ENCODE measurements at places on chromosomes 13 and 19.
A peak's percentile ranks its signal among the peaks of the same experiment; 100 is the strongest.

- DNase-seq, result no peak
Measured at GRCh38 chr19:38035515-38036495, 128.8 kb downstream of the SIPA1L3 start.

DNA sequence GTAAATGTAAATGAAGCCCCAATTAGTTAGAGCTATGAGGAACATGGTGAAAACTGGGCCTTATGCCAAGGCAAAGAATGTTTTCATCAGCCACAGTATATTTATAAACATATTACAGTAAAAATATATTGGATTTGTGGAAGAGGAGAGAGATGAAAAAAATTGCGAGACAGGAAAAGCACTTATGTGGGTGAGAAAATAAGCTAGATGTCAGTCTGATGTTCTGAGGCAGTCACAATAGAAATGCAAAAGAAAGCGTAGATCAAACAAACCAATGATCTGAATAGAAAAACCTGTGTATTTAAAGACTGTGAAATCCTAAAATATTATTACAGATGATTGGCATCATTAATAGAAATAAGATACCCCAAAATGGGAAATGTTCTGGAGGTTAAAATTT is 1332.5 kb downstream of the SLITRK5 start:
- no peak for DNase-seq

DNA sequence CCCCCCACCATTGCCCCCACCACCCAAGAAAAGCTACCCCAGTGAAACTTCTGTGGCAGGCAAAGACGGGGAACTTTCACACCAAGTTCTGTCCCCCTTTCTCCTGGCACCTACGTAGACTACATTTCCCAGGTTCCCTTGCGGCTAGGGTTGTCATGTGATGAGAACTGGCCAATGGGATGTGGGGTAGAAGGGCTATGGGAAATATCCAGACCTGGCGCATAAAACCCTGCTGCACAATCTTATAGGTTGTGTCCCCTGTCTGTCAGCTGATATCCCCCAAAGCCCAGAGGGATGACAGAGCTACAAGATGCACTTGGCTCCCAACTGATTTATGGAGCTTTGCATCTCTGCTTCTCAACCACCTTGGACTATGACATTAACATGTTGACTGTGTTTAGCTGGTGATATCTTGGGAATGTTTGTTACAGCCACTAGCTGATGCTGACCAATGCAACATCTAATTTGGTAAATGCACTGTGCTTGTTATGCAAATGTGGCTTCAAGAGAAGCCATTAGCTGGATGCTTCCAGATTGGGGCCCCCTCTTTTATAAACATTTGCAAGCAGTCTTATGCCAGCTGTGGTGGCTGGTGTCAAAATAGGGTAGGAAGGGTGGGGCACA is 6.1 kb downstream of the SH2D3A start:
- no peak for DNase-seq

DNA sequence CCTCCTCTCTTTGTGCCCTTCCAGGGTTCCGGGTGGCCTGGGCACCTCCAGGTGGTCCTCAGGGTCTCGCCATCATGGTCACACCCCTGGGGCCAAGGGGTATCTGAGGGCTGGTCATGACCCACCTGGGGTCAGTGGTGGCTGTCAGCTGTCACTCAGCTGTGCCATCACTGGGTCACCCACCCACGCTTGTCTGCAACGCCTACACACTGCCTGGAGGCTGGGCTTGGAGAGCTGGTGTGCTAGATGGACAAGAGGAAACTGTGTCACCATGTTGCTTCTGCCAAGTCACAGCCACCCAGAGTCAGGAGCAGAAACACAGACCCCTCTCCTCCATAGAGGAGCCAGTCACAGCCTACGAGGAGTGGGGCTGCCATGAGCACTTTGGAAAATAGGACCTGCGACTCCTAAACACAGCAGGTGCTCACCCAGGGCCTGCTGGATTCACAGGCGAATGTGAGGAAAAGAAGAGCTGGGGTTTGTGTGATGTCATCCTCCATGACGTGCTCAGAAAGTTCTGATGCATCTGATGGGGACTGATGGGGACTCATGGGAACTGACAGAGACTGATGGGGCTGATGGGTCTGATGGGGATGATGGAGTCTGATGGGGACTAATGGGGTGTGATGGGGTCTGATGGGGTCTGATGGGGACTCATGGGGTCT is 10.7 kb upstream of the GRTP1 start:
- DNase-seq, result no peak

DNA sequence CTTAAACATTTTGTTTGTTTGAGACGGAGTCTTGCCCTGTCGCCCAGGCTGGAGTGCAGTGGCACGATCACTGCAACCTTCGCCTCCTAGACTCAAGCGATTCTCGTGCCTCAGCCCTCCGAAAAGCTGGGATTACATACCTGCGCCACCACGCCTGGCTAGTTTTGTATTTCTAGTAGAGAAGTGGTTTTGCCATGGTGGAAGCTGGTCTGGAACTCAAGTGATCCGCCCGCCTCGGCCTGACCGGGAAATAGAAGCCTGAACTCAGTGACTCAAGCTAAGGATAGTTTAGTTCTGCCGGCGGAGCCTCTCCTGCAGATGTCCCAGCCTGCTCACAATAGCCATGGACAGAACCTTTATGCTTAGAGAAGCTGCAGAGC is 53.0 kb upstream of the ZNF254 start:
- no peak for DNase-seq

DNA sequence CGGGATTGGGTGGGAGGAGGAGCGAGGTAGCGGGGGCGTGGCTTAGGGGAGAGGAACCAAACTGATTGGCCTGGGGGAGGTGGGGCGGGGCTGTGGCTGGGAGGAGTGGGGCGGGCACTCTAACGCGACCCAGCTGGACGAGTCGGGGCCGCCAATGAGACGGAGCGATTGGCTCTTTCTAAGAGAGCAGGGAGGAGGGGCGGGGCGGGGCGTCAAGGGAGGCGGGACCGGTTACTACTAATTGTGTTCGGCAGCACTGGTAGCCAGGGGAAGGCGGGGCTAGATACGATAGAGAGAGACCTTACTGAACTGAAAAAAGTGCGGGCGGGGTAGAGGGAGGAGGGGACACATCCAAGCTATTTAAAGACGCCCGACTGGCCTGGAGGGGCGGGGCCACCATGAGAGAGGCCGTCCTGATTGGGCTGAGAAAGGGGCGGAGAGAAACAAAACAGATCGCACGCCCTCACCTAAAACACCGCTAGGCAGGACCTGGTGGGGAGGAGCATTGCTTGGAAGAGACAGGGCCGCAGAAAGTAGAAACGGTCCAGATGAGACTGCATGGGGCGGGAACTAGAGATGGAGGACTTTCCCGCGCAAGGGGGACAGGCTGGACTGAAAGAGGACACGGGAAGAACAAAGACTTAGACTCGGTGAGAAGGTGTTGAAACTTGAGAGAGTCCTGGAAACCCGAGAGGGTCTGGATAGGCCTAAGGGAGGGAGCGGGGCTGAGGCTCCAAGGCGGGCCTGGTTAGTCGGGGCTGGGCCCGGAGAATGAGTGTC is at the start of gene KCNC3:
TSS of gene KCNC3 (minus strand) at position 232 of the 780 bp plus-strand sequence. CDS start 295 bp downstream, outside the sequence.
- DNase-seq, result peak; percentile 97

- no peak for DNase-seq
Measured at GRCh38 chr19:13090511-13091231, 12.0 kb downstream of the LYL1 start.

GRCh38 chr13:40671956-40672764 is 5.7 kb upstream of the FOXO1 start:
- no peak for DNase-seq

- DNase-seq, result no peak
Measured at GRCh38 chr13:104975272-104975671, 1560.2 kb downstream of the EFNB2 start.

DNA sequence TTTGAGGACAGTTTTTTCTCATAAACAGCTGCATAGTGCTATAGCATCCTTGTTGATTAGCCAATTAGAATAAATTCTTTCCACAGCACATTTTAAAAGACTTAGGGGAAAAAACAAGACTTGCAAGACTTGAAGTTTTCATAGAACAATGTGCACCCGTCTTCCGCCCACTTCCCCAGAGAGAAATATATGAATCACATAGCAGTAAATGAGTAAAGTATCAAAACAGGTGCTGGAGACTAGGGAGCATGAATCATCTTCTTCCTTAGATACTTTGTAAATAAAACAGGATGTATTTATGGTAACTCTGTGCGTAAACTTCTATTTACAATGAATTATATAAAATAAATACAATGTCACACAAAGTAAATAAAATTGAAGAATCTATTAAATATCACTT is 75.1 kb downstream of the COL4A2 start:
- DNase-seq, result no peak

GRCh38 chr19:58562122-58563033 is 4.0 kb upstream of the UBE2M start:
- DNase-seq, result peak; percentile 89

DNA sequence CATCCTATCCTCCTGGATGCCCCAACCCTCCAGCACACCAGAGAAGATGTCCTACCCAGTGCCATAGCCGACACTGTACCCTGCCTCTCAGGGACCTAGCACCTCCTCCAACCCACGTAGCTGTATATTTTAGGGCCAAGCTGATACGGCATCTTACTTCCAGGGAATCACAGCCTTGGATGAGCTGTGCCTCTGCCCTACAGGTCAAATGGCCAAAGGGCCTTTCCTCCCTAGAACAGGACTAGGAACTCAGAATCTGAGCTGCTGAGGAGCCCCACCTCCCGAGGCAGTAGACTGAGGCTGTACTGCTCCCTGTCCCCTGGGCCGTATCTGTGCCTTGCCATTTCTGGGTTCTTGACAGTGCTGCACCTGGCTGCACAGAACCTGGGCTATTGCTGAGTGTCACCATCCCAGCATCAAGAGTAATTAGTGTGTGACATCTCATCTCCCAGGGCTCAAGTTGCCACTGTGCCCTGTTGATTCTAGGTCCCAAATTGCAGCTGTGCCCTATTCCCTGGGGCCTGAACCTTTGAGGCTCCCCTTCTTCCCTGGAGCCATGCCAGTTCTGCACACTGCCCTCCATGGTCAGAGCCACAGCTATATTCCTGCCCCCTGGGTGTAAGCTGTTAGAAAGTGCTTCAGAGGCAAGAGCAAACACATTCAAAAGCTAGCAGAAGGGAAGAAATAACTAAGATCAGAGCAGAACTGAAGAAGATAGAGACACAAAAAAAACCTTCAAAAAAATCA is 41.0 kb downstream of the VWA8 start:
- DNase-seq, result no peak

DNA sequence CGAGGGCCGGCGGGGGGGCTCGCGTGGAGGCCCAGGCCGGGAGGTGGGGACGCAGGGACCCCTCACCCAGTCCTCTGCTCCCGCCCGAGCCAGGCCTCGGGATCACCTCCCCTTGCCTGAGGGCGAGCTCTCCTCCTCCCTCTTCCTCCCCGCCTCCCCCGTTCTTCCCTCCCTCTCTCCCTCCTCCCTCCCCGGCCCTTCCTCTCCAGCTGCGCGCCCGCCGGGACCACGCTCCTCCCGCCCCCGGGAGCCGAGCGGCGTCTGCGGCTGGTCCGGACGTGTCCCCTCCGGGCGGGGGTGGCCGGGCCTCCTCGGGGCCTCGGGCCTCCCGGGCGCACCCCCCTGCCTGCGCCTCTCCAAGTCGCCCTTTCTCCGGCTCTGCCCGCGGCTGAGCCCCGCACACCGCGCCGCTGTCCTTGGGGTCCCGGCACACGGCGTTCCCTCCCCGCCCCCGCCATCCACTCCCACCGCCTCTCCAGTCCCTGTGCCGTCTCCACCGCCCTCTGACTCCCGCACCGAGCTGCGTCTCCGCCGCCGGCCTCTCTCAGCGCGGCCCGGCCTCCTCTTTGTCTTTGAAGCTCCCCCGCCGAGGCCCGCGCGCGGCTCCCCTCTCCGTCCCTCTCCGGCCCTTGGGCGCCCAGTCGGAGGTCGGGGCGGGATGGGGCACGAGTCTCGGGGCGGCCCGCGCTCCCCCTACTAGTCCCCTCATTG is 5.7 kb downstream of the SOX1 start:
- DNase-seq, result no peak

DNA sequence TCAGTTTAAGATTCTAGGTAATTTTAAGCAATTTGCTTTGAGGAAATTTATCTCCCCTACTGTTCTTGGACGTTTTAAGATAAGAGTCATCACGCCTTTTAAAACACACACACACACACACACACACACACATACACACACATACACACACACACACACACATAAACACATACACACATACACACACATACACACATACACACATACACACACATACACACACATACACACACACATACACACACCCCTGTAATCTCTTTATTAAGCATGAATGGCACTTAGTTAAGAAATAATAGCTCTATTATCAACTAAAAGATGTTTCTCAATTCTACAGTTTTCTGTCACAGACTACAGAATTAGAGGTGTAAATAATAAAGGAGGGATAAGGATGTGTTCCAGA is 49.2 kb downstream of the EFNB2 start:
- no peak for DNase-seq

- no peak for DNase-seq
Measured at GRCh38 chr13:67651908-67652465, 421.9 kb upstream of the PCDH9 start.

GRCh38 chr13:106355866-106356265 is 179.6 kb downstream of the EFNB2 start:
- DNase-seq, result no peak

DNA sequence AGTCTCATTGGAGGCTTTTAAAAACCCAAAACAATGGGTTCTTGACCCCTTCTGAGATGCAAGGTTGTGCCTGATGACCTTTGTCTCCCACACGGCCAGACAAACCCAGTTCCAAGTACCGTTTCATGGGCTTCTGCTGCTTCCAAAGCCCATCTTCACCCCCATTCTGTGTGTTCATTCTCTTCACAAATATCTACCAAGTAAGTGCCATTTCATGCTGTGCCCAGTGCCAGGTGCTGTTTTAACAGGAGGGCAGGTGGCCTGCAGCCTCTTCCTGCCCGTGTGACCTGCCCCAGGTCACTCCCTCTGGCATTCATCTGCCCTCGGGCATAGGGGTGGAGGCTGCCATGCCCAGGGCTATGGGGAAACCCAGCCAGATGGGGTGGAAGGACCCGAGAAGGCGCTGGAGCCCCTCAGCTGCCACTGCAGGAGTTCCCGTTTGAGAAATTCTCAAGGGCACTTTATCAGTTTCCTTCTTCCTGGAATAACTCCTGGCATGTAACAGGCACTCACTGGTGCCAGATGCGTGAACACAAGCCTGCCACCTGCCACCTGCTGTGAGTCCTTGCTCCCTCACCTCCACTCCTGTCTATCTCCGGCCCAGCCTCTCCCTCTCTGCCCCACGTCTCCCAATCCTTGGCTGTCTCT is 12.5 kb downstream of the CAPN12 start:
- DNase-seq, result peak; percentile 70

- no peak for DNase-seq
Measured at GRCh38 chr13:59641817-59642216, 521.9 kb downstream of the DIAPH3 start.

GRCh38 chr19:17391371-17392151 is 2.4 kb downstream of the CCDC194 start:
- DNase-seq, result no peak
